ENCODE measurements at places on chromosomes 16 and 17.

GRCh38 chr16:12583237-12583897 is 220.3 kb downstream of the CPPED1 start:
- DNase-seq: no peak

DNA sequence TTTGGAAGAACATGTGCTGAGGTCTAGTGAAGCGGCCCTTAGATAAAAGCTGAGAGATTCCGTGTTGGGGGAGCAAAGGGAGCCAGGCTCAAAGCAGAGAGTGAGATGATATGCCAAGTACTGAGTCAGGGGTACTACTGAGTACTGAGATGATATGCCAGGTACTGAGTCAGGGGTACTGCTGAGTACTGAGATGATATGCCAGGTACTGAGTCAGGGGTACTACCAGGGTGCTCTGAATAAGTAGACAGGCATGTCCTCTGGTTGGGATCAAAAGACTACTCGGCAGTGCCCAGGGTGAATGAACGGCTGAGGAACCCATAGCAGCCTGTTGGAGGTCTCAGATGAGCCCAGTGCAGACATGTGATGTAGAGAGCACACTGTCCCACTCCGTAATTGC is 239.0 kb downstream of the SOX9 start:
- no peak for DNase-seq

- no peak for DNase-seq
Measured at GRCh38 chr16:6189216-6189615, 1091.6 kb upstream of the EEF2KMT start.

DNA sequence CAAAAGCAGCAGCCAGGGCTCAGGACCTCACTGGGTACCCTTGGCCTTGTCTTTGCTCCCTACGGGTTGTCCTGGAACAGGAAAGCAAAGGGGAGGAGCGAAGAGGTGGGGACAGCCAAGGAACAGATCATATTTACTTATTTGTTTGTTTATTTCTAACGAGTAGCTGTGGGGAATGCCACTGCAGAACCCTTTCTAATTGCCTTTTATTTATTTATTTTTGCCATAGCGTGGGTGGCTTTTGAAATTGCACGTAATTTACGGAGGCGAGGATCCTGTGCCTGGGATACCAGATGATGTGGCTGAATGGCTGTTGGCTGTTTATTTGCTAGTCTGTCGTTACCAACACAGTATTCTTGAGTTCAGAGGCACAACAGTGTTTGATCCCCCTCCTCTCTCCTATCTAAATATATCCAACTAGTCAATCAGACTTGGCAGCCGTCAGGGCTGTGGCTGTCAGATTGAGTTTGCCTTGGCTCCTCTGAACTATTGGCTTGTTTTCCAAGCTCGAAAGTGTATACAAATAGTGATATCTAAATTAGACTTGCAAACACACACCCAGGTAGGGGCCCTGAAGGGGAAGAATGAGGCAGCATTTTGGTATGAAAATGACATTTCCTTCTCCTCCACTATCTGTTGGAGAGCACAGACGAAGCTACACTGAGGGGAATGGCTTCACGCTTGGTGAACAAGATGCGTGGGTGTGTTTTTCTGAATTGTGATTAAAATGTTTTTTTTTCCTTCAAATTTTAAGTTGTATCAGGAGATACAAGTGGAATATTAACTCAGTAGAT is 110.4 kb downstream of the MSI2 start:
- DNase-seq: no peak

GRCh38 chr17:42566215-42566882 is 551 bp upstream of the MLX start:
- no peak for DNase-seq

DNA sequence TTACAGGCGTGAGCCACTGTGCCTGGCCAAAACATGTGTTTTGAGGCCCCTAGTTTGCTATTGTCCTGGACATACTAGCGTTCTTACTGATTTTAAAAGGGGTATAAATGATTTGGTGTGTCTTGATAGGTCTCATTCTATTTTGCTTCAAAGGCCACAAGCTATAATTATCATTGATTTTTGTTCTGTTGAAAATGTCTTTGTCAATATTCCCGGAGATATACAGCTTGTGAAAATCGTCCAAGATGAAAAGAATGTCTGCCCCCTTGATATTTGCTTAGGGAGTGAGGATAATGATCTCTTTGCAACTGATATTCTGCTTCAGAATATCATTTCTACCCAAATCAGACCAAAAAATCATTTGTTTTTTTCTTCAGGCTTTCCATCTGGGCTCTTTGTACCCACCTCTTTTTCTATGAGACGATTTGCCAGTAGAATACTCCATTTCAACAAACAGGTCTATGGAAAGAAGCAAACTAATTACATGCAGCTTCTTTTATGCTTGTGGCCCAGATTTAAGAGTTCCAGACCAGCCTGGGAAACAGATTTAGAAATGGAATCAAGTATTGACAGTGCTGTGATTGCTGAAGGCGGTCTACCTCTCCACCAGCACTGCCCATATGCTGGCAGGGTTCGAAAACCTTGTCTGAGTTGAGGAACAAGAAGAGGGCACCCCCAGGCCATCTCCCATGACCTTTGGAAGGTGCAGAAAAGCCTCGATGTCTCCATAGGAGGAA is 14.1 kb upstream of the ST6GALNAC1 start:
- no peak for DNase-seq

DNA sequence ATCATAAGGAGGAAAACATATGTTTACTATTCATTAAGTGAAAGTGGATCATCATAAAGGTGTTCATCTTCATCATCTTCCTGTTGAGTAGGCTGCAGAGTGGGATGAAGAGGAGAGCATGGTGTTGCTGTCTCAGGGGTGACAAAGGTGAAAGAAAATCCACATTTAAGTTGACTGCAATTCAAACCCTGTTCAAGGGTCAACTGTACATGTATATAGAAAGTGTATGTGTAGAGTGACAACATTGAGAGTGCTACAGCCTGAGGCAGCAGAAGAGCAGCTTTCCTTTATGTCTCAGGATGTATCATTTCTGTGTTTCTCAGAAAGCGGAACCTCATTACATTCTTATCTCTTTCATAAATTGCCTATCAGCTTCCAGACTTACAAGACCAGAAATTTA is 17.2 kb downstream of the ORC6 start:
- DNase-seq: no peak

- no peak for DNase-seq
Measured at GRCh38 chr16:4869147-4869805, 22.0 kb downstream of the UBN1 start.

GRCh38 chr17:43882761-43883415 is 24.4 kb downstream of the MPP2 start:
- DNase-seq: no peak

- DNase-seq: no peak
Measured at GRCh38 chr16:88584676-88585075, 14.5 kb downstream of the ZC3H18 start.

DNA sequence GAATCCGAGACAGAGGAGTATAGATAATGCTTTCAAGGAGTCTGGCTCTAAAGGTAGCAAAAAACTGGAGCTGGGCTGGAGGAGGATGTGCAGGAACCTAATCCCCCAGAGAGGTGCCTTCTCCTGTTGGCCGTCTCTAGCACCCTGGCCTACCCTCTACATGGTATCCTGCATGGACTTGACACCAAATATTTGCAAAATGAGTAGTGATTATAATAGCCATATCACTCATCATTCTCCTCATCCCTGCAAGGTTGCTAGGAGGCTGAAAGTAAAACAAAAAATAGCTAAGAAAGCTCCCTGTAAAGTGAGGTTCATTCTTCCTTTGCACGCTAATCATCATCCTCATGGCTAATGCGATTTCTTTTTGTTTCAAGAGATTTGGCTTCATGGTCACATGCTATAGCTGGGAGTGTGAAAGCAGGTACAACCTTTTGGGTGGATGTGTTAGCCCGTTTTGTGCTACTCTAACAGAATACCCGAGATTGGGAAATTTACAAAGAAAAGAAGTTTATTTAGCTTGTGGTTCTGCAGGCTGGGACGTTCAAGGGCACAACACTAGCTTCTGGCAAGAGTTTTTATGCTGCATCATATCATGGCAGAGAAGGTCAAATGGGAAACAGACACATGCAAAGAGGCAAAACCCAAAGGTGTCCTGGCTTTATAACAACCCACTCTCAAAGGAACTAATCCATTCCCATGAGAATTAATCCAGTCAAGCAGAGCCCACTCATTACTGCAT is 27.1 kb upstream of the CIITA start:
- no peak for DNase-seq

DNA sequence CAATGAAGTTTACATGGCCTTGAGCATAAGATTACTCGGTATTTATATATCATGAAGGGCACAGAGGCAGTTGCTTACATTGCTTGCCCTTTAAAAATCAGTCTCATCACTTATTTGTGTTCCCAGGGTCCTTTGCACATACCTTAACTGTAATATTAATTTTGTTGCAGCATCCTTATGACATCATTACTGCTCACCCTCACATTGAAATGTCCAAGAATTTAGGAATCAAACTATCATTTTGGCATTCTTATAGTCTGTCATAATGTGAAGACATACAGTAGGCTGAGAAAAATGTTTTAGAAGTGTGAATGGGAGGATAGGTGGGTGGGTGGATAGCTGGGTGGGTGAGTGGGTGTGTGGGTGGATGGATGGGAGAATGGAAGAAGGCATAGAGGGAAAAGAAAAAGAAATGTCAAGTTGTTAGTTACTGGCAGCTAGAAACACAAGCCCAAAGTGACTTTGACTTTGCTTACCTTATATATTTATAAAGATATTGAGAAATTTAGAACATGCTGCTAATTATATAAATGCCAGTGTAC is 17.8 kb downstream of the ADAMTS18 start:
- DNase-seq: no peak

DNA sequence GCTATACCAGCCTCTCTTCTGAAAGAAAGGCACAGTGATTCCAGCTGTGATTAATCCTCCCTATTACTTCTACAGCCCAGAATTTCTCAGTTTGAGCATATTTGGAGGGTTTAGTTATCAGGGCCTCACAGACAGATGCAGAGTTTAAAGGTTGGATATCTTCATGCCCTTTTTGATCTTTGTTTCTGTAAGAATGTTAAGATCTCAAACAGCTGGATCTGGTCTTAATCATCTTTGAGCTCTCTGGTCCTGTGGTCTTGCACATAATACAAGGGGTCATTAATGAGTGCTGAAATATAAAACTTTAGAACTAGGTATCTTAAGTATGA is 9.1 kb upstream of the ARL2BP start:
- no peak for DNase-seq

- DNase-seq: no peak
Measured at GRCh38 chr17:46078675-46079074, 79.6 kb downstream of the STH start.

DNA sequence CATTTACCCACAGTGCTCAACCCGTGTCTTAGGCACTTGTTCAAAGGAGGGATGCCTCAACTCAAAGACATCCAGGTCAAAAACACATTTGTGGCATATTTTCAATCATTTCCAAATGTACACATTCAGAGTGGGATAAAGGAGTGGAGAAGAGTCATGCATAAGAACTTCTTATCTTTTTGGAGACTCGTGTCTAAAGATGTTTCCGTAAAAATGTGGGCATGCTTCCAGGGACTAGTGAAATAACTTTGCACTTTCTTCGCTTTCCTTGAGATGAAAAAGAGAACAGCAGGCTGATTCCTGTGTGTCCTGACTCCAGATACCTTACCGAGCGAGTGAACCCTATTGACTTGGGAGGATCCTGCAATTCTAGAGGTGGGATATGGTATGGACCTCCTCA is 256.6 kb upstream of the KCNJ16 start:
- no peak for DNase-seq

DNA sequence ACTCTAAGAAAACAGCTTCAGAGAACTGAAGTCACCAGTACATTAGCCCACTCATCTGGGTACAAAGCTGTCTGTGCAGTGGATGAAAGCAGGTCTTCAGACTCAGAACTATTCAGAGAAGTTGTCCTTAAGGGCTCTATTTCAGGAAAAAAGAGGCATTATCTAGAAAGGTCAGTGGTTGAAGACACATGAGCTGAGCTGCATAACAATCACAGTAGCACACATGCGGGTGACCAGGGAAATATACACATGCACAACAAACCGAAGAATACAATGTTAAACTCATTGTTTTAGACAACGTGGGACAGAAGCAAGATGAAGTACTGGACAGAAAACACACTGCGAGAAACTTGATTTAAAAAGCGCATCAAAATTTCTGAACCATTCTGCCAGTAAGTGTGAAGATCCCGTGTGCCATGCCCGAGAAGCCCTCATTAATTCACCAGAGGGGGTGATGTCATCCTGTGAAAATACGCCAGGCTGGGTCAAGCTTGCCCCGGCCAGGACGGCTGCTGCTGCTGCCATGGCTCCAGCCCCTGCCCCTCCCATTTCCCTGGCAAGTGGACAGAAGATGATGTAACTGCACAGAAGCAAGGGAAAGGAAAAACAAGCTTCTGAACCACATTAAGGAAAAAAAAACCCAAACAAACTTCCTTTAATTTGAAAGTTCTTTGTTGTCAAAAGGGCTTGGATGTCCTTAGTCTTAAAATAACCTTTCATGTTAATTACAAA is 10.1 kb downstream of the DYNC1LI2 start:
- DNase-seq: no peak

GRCh38 chr17:81513753-81514488 is 1.3 kb upstream of the ACTG1 start:
- peak; percentile 37 for DNase-seq

- no peak for DNase-seq
Measured at GRCh38 chr17:4545217-4545951, 9.8 kb downstream of the MYBBP1A start.

DNA sequence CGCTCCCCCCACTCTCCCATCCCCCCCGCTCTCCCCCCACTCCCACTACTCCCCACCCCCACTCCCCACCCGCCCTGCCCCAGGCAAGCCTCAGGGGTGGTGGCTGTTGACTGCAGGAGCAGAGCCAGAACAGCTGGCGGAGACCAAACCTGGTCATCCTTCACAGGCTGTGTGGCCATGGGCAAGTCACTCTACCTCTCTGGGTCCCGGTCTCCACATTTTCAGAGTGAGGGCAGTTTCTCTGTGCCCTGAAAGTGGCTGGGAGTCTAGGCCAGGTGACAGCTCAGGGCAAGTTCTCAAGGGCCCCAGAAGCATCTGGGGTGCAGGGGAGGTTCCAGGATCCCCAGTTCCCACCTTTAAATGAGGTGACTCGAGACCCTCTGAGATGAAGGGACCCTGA is 15.1 kb upstream of the BAHCC1 start:
- no peak for DNase-seq

- DNase-seq: no peak
Measured at GRCh38 chr17:36859706-36860105, 77.6 kb upstream of the LHX1 start.

- DNase-seq: no peak
Measured at GRCh38 chr17:17216776-17217175, 10.6 kb upstream of the PLD6 start.

GRCh38 chr17:77374170-77374936 is 233.6 kb downstream of the SEC14L1 start:
- peak; percentile 63 for DNase-seq

DNA sequence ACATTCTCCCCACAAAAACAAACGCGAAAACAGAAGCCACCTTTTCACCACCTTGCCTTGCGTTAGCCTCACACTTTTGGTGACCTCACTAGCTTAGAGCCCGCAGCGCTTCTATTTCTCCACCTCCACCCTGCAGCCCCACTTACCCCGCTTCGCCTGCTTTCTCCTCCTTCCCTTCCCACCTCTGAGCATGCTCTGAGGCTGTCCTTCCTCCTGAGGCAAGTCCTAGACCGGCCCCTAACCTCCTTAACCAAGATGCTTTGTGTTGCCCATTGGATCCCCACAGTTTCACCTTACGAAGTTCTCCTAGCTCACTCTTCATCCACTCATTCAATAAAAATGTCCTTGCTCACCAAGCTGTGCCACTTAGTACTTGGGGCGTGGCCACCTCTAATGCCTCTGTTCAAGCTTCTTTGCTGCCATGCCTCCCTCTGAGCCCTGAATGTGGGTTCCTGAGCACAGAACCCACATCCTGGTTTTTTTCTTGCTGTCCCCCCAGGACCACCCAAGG is 1.3 kb downstream of the GNGT2 start:
- no peak for DNase-seq
